Neural progenitor cell (in vitro differentiated cells): ENCODE measurements at places on chromosomes 11 and 22.
A peak's percentile ranks its signal among the peaks of the same experiment; 100 is the strongest.

- DNase-seq, result no peak
Observed at GRCh38 chr11:130631119-130631518, 182.7 kb downstream of the ADAMTS15 start.

DNA sequence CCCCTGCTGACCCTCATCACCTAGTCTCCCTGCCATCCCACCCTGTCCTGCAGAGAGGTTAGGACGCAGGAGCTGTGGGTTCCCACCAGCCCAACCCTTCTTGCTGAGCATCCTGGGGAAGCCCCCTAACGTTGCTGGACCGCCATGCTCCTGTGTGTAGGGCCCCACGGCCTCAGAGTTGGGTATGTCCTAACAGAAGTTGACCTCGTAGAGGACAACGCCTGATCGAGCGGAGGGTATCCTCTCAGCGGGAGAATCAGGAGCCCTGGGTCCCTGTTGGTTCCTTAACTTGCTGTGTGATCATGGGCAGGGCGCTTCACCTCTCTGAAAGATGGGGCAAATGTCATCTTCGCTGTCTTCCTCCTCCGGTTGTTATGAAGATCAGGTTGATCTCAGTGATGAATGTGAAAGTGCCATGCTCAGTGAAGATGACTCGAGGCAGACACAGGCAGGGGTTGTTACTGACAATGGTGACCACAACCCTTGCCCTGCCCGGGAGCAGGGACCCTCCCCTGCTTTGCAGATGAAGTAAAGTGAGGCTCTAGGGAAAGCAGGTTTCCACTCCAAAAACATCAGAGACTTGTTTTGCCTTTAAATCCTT, 19.3 kb upstream of the CD5 start:
- DNase-seq, result no peak

DNA sequence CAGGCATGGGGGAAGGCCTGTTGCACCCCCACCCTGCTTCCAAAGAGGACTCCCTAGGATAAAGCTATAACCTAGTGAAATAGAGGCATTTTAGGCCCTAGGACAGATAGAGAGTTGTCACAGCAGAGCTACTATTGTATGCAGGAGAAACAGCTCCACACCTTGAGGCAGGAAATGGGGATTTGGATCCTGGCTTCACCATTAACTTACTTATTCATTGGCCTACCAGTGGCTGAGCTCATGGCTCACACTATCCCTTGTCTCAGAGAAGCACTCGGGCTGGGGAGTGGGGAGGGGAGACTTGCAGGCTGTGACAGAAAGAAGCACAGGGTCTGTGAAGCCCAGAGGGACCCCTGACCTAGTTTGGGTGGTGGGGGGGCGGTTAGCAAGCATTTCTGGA, 999 bp upstream of the PDE2A start:
- no peak for DNase-seq

GRCh38 chr22:44540756-44541670, 43.0 kb upstream of the RTL6 start:
- no peak for DNase-seq

DNA sequence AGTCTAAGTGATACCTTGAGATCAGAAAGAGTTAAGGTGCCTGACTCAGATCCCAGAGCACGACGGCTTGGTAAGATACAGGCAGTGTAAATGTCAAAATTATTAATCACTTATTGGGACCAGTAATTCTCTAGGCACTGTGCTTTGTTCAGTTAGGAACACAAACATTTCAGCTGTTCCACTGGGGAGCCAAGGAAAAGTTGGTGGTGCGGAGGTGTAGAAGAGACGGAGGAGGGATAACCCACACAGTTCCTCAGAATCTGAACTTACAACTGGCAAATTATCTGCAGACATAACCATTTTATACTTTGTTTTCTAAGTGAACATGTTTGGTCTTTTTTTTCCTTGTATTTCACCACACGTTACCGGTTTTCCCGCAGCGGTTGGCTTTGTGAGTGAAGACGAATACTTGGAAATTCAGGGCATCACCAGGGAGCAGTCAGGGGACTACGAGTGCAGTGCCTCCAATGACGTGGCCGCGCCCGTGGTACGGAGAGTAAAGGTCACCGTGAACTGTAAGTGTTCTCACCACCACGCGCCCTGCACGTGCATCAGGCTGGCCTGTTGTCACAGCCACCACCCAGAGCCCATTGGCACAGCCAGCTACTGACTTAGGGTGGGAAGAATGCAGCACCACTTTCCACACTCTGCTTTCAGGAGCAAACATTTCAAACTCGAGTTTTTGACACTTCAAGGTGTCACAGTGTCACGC, 937.0 kb downstream of the NTM start:
- no peak for DNase-seq

DNA sequence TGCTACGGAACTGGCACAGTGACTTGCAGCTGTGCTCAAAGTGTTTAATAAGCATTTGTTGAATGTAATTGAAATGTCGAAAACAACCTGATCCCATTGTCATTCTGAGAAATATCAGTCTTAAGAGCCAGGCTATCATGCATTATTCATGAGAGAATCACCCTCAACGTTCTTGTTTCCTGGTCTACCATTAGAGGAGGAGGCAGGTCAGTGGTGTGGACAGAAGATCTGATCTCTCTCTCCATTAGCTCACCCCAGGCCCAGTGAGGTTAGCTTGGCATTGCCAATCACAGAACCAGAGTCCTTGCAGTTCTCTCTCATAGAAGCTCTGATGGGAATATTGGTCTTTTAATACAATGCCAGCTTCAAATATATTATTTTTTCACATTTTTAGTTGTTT, 121.1 kb upstream of the SPON1 start:
- DNase-seq, result no peak

DNA sequence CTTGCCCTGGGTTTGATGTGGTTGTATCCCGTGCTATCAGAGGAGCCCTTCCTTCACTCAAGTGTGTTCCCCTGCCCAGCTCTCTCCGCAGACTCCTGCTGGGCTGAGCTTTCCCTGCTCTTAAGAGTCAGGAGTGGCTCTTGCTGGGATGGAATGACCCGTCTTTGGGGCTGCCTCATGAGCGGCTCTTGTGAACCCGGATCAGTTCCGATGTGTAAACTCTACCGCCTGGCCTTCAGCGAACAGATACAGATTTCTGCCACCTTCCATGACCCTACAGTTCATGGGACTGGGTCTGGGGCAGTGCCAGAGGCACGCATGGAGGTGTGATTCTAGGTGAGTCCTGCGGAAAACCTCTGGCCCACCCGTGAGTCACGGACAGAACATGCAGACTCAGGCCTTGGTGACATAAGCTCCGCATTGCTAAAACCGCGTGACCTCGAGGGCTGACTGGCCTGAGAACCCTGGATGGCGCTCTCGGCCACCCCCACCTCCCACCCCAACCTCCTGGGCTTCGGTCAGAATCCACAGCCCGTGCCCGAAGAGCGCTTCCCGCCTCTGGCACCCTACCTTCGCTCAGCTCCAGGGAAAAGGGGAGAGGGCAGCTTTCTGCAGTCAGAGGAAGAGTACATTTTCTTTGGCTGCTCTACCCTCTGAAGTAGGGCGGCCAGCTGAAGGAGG, 1.3 kb upstream of the ZBTB16 start:
- peak; percentile 65 for DNase-seq

GRCh38 chr11:121140369-121140768, 39.3 kb downstream of the TECTA start:
- no peak for DNase-seq

DNA sequence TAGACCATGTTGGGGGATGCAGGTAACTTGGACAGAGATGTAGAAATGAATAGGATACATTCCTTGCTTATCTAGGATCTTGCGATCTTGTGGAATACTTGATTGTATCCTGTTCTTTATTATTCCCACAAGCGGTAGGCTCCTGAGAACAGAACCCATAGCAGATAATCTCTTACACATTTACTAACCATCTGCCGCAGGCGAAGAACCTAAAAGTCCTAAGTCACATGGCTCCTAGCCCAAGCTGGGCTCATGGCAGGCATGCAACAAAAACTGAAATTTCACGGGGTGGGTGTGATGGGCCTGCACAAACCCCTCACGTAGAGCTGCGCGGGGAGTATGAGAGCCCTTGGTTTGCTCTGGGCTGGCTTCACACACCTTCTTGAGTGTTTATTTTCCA, 177.4 kb upstream of the NECTIN1 start:
- no peak for DNase-seq

GRCh38 chr11:7749456-7749855, 43.2 kb upstream of the OVCH2 start:
- no peak for DNase-seq

- DNase-seq, result peak; percentile 12
Observed at GRCh38 chr22:40533712-40534378, 102.7 kb downstream of the MRTFA start.

DNA sequence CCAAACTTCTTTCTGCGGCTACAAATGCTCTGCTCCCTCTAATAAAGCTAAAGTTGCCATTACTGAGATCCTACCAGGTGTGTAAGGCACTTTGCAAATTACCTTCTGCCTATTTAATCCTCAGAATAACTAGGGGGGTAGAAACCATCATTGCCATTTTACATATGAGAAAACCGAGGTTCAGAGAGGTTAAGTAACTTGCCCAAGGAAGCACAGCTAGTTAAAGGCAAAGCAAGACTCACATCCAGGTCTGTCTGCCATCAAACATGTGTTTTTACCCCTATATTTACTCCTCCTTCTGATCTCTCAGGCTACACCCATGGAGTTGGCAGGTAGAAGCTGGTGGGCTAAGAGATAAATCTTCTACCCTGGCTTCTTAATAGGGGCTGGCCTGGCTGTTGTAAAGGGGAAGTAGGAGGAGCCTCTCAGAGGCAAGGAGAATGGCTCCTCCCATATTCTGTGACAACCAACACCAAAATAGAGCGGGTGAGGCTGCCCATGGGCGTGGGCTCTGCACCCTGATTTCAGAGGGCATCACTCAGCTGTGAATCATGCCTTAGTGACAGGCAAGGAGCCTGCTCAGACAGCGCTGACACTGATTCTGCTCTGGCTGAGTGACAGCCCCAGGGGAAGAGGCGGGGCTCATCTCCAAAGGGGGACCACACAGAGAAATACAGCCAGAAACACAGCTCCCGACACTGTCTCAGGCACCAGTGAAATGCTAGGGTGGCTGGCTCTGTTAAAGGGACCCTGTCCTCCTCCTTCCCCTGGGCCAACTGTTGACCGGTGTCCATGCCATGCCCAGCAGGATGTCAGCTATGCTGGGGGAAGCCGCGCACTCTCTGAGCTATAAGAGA, 106.8 kb downstream of the ABTB2 start:
- DNase-seq, result peak; percentile 56

DNA sequence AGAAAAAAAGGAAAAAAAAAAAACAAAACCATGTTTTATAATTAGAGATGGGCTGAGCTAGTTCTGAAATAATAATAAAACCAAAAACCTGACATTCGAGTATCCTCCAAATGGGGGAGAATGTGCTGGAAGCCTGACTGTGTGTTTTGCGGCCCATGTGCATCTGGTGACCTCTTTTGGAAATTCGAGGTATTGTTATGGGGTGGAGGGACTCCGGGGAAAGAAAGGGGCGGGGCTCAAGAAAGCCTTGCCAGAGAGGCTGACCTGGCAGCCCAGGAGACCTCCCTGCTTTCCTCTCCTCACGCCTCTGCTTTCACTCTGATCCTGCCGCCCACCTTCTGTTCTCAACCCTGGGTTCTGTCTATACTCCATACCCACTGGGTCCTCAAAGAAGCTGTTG, 72.9 kb downstream of the CTTN start:
- peak; percentile 78 for DNase-seq

DNA sequence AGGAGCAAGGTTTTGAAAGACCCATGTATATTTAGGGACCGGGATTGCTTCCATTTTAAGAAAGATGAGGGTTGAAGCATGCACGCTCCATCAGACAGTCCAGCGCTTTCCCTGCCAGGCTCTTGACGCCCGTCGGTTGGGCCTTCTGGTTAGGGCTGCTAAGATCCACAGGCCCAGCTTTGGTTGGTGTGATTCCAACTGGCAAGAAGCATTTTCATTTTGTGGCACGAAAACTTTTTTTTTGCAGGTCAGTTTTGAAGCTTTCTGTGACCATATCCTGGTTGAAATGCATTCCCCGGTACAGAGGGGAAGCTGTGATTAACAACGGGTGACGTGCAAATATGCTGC, 34.3 kb upstream of the MPPED1 start:
- no peak for DNase-seq

GRCh38 chr11:16252373-16252772, 104.0 kb downstream of the SOX6 start:
- peak; percentile 29 for DNase-seq
